ENCODE measurements at places on chromosomes 7 and 10. TPM values are rescaled to one million over a fixed set of nuclear protein-coding genes. Genes with fewer than 3 reads are reported as not detected.
A peak's percentile ranks its signal among the peaks of the same experiment; 100 is the strongest.

DNA sequence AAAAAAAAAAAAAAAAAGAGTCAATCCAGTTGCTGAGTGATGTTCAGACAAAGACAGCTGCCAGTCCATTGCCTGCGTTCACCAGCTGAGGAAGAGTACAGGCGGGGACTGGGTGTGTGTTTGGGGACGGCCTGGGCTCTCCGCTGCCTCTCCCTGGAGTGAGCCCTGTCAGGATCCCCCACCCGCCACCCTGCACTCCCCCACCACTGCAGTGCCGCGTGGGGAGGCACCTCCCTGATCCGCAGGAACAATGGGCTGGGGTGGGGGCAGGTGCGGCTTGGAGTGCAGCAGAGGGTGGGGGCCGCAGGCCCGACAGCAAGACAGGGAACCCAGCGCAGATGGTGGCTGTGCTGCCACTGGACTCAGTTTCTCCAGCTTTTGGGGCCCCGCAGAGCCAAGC is 1.4 kb downstream of the HSPA12A start:
- no peaks in the 10 kb centered on the region for H3K36me3 ChIP-seq
- peaks cover 67% of the 10 kb centered on the region for H3K27me3 ChIP-seq
- no peak for DNase-seq
- H3K4me3 ChIP-seq, result peak overlapping the region; percentile 75
- no peaks in the 10 kb centered on the region for H3K4me1 ChIP-seq

- no peaks in the 10 kb centered on the region for H3K4me1 ChIP-seq
- DNase-seq, result no peak
- no peaks in the 10 kb centered on the region for H3K27me3 ChIP-seq
- H3K27ac ChIP-seq, result no peak overlapping the region
- H3K36me3 ChIP-seq, result no peaks in the 10 kb centered on the region
Measured at GRCh38 chr7:42055171-42055570, 181.8 kb downstream of the GLI3 start.

GRCh38 chr7:101912716-101913110 is 95.3 kb downstream of the CUX1 start:
- H3K4me1 ChIP-seq, result peaks cover 8% of the 10 kb centered on the region
- no peak for DNase-seq
- H3K36me3 ChIP-seq, result peaks cover 25% of the 10 kb centered on the region
- no peaks in the 10 kb centered on the region for H3K27me3 ChIP-seq

- DNase-seq, result no peak
- no peak overlapping the region for H3K4me3 ChIP-seq
- H3K4me1 ChIP-seq, result no peaks in the 10 kb centered on the region
- no peaks in the 10 kb centered on the region for H3K27me3 ChIP-seq
- H3K36me3 ChIP-seq, result peaks cover 78% of the 10 kb centered on the region
Measured at GRCh38 chr7:84002348-84002747, 192.2 kb downstream of the SEMA3A start.

CNOT4 gene
- 25.5 TPM for total RNA-seq

GRCh38 chr10:122544493-122544892 is 16.1 kb upstream of the DMBT1 start:
- DNase-seq, result peak; percentile 25
- peaks cover 99% of the 10 kb centered on the region for H3K27me3 ChIP-seq
- H3K4me1 ChIP-seq, result no peaks in the 10 kb centered on the region

GRCh38 chr7:19362099-19362498 is 216.9 kb upstream of the FERD3L start:
- no peak overlapping the region for H3K27ac ChIP-seq
- H3K27me3 ChIP-seq, result no peaks in the 10 kb centered on the region
- H3K36me3 ChIP-seq, result no peaks in the 10 kb centered on the region
- no peak overlapping the region for H3K4me3 ChIP-seq
- DNase-seq, result no peak

ICA1 gene
- total RNA-seq, result 53.3 TPM

- no peak for DNase-seq
- no peak overlapping the region for H3K4me3 ChIP-seq
- no peaks in the 10 kb centered on the region for H3K4me1 ChIP-seq
- no peaks in the 10 kb centered on the region for H3K36me3 ChIP-seq
Measured at GRCh38 chr10:42111076-42111475, 527.3 kb downstream of the ZNF33B start.

- no peaks in the 10 kb centered on the region for H3K27me3 ChIP-seq
- no peaks in the 10 kb centered on the region for H3K36me3 ChIP-seq
- no peak overlapping the region for H3K4me3 ChIP-seq
- H3K4me1 ChIP-seq, result peaks cover 4% of the 10 kb centered on the region
- no peak overlapping the region for H3K27ac ChIP-seq
Measured at GRCh38 chr7:1848013-1848640, 178.1 kb downstream of the ELFN1 start.

GRCh38 chr10:60943316-60944057 is 498 bp downstream of the RHOBTB1 start:
- H3K36me3 ChIP-seq, result no peaks in the 10 kb centered on the region
- H3K4me3 ChIP-seq, result peak overlapping the region; percentile 80
- peaks cover 5% of the 10 kb centered on the region for H3K4me1 ChIP-seq
- DNase-seq, result peak; percentile 89

- no peak for DNase-seq
- no peaks in the 10 kb centered on the region for H3K4me1 ChIP-seq
- no peak overlapping the region for H3K4me3 ChIP-seq
- peaks cover 13% of the 10 kb centered on the region for H3K27me3 ChIP-seq
- H3K27ac ChIP-seq, result no peak overlapping the region
Measured at GRCh38 chr10:99466632-99467223, 36.3 kb upstream of the GOT1 start.

DNA sequence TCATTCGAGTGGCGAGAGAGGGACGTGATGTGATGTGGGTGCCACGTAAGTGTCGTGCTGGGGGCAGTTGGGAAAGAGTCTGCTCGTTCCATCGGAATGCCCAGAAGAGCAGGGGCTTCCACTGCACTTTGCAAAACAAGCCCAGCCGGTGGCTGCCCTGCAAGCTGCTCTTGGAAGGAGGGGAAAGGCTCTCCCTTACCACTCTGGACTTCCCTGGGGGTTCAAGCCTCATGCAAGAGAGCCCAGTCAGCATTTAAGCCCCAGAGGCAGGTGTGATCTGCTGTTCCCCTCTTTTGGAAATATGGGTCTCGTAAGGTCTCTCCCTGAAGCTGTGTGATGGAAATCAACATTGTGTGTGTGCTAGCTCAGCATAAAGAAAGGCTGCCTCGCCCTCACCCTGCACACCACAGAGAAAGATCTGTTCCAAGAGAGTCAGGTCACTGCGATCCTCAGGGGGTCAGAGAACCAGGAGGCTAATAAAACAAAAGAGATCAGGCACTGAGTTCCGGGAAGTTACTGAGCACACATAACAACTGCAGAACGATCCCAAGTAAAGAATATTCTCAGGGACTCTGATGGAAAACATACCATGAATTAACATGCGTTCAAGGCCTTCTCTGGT is 212.5 kb downstream of the ADAM12 start:
- no peak overlapping the region for H3K4me3 ChIP-seq
- H3K27me3 ChIP-seq, result no peaks in the 10 kb centered on the region
- H3K36me3 ChIP-seq, result no peaks in the 10 kb centered on the region
- H3K4me1 ChIP-seq, result peaks cover 5% of the 10 kb centered on the region
- peak overlapping the region; percentile 66 for H3K27ac ChIP-seq

PDSS1 gene
- total RNA-seq, result 7.9 TPM

All from endodermal cell (in vitro differentiated cells).